ENCODE measurements at places on chromosomes 16 and 17.
A peak's percentile ranks its signal among the peaks of the same experiment; 100 is the strongest.

DNA sequence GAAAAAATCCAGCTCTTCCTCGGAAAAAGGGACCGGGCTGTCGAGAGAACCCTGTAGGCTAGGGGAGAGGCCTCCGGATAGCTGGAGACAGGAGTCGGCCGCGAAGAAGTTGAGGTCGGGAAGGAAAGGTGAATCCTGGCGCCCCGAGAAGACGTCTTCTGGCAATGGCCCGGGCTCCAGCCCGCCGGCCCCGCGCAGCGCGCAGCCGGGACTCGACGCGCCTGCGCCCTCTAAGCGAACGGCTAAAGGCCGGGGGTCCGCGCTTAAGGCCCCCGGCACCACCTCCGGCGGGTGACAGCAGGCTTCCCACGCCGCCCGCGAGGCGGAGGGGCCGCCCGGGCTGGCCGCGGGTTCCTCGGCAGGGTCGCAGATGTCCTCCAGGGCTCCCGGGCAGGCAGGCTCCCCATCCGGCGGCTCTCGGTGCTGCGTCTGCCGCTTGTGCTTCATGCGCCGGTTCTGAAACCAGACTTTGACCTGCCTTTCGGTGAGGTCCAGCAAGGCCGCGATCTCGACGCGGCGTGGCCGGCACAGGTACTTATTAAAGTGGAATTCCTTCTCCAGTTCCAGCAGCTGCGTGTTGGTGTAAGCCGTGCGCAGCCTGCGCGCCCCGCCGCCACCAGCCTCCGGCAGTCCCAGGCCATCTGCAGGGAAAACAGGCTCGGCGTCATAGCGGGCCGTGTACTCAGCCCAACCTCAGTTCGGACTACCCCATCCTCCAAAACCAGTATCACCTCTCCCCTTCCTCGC is 1.6 kb downstream of the HOXB2 start:
- peak; percentile 37 for DNase-seq

DNA sequence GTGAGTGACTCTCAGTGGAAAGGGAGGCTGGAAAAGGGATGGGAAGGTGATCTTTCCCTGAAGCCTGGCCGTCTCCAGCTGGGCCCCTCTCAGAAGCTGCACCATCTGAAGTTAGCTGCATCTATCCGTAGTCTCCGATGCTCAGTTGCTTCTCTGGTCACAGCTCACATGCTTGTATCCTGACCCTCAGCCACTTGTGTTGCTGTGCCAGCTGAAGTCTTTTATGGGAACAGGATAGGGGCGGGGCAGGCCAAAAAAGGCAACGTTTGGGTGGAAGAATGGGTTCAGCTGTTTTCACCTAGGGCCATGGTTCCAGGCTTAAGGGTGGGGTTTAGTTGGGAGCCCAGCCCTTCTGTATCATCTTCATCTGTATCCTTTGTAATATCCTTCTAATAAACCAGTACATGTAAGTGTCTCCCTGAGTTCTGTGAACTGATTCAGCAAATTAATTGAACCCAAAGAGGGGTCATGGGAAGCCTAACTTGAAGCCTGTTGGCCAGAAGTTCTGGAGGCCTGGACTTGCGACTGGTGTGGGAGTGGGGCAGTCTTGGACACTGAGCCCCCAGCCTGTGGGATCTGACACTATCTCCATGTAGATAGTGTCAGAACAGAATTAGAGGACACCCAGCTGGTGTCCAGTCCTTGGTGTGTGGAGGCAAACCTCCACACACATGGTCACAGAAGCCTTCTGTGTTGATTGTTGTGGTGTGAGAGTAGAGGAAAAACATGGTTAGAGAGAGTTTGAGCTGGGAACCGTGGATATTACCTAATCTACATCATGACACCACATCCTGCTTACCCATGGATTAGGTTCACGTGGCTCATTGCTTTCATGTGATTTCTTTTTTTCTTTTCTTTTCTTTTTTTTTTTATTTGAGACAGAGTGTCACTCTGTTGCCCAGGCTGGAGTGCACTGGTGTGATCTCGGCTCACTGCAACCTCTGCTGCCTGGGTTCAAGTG is 49.3 kb upstream of the FBXO47 start:
- no peak for DNase-seq

- no peak for DNase-seq
Observed at GRCh38 chr16:56965149-56966092, 3.7 kb downstream of the CETP start.

- peak; percentile 62 for DNase-seq
Observed at GRCh38 chr17:82449131-82449882, 1.2 kb downstream of the CYBC1 start.

DNA sequence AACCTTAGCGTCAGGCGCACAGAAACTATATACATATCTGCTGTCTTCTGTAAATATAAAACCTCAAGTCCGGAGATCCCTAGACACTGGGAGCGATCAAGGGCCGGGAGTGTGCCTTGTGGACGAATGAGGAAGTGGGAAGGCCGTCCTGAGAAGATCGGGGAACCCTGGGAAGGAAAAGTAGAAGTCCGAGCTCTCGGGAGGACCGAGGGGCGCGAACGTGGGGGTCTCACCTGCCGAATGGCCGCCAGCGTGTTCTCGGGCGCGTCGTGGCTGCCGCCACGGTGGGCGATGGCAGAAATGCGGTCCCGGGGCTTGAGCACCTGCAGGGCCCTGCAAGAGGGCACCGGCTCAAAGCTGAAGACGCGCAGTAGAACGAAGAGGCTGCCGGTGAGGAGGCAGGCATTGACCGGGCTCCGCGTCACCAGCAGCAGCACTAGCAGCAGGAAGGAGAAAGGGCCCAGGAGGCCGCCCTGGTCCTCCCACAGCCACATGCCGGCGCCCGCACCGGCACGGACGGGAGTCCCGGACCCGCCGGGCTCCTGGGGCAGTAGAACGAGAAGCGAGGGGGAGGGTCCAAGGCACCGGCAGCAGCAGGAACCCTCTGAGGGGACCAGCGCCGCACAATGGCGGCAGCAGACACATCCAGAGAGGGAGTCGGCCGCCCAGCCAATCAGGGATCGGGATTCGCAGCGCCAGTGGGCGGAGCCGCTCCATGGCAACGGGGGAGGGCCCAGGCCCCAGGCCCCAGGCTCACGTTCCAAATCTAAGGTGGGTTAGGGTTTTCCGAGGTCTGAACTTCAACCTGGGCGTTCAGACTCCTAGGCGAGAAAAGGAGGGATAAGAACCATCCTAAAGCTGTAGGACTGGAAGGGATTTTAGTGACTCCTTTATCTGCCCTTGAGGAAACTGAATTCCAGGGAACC is at the start of gene GDE1:
Gene GDE1 (minus strand): TSS at position 628 of the 926 bp plus-strand sequence. CDS start 134 bp downstream, at position 494.
- peak; percentile 83 for DNase-seq

Data from activated gamma-delta T cell (primary cell).